NAMALWA (cell line): ENCODE measurements at places on chromosomes 6 and 20.

DNA sequence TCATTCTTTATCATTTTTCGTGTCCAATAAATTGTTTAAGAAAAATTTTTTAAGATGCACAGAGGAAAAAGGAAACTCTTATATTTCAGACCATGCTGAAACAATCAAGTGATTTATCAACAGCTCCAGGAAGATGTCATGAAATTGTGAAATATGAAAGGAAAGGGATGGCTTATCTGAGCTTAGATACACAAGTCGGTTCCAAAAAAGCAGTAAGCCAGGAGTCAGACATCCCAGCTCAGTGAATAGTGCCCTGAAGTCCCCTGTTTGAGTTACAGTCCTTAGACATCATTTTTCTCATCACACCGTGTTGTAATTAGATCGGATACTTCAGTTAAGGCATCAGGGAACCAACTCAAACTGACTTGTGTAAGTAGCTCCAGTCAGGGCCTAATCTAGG, 91.0 kb upstream of the SSTR4 start:
- DNase-seq, result no peak

DNA sequence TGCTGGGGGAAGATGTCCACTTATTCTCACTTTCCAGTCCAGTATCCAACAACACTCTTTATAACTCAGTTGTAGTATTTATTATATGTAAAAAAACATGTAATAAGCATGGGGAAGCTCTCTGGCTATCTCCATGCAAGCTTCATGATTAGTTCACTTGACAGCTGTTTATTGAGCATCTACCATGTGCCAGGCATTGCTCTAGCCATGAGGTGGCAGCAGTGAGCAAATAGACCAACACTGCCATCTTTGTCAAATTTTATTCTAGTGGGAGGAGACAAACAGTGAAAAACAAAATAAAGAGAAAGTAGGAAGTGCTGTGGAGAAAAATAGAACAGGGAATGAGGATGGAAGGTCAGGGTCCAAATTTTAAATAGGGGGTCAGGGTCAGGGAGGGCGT, 131.8 kb downstream of the CFAP61 start:
- peak; percentile 62 for DNase-seq

DNA sequence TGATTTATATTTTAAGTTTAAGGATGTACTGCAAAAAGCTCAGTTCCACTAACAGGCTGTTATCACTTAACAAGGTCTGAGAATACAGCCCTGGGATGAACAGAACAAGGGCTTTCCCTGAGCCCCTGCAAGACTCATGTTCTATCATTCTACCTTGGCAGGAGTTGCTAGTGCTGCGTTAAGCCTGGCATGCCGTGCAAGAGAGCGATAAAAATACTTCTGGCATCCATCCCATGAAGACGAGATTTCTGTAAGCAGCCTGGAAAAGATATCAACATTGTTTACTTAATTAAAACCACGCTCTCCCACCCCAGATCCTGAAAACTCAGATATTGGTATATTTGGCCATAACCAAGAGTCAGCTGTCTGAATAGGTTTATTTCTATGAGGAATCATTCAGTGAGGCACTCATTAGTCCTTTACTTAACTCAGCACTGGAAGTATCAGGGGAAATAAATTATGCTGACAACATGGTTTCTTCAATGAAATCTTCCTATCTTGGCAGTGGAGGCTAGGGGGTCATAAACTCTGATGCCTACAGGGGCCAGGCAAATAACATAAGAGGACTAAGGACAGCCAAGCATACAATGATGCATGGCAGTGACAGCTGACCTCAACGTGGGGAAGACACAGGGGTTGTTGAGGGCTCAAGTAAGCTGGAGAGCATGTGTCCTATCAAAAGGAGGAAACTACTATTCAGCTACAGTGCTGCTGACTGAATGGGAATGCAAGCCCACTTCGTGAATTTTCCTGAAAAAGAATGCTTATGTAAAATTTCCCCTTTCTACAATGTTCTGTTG, 37.6 kb upstream of the LYRM2 start:
- no peak for DNase-seq

DNA sequence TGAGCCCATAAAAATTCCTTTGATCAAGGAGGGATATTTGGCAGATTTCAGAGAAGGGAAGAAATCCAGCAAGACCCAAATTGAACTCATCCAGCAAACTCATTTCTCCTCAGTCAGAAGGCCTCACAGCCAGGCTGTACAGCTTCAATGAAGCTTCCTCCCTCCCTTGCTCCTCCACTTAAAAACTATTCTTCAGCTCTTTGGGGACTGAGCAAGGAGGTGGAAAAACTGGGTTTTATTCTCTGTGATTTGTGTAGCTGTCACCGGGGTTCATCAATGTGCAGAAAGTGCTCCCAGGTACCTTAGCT, 158.7 kb upstream of the ZNF184 start:
- no peak for DNase-seq
